ENCODE measurements at places on chromosomes 3 and 15.
A peak's percentile ranks its signal among the peaks of the same experiment; 100 is the strongest.

GRCh38 chr3:41237907-41238306, 38.6 kb downstream of the CTNNB1 start:
- H3K4me1 ChIP-seq = no peaks in the 10 kb centered on the region
- H3K4me3 ChIP-seq = no peak overlapping the region
- no peak for DNase-seq
- H3K27ac ChIP-seq = no peak overlapping the region

DNA sequence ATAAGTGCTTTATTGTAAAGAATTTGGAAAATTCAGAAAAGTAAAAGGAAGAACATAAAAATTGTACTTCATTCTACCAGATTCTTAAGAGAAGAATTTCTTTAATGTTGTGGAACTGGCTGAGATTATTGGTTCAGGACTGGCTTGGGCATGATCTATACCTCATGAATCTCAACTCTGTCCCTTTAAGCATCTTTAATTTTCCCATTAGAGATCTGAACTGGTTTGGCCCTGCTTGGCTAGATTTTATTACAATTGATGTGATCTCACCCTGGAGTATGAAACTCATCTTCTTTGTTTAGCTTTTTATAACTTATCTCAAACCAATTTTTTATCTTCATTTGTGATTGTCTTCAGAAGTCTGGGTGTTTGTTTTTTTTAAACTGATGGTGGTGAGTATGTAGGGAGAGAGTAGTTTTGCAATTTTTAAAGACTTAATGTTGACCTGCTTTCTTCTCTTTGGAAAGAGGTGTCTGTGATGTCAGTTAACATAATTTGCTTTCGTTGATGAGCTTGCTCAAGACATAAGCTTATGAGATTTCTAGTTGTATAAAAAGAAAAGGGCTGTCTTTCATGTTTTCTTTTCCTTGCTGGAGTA, 61.9 kb downstream of the ZNF609 start:
- H3K36me3 ChIP-seq = no peaks in the 10 kb centered on the region
- no peaks in the 10 kb centered on the region for H3K27me3 ChIP-seq
- no peak for DNase-seq
- no peak overlapping the region for H3K27ac ChIP-seq
- H3K4me3 ChIP-seq = no peak overlapping the region

- H3K4me1 ChIP-seq = no peaks in the 10 kb centered on the region
- no peak overlapping the region for H3K27ac ChIP-seq
- peaks cover 5% of the 10 kb centered on the region for H3K27me3 ChIP-seq
- no peaks in the 10 kb centered on the region for H3K36me3 ChIP-seq
These were observed 72.9 kb upstream of the ATP2C1 start for GRCh38 chr3:130820976-130821375.

DNA sequence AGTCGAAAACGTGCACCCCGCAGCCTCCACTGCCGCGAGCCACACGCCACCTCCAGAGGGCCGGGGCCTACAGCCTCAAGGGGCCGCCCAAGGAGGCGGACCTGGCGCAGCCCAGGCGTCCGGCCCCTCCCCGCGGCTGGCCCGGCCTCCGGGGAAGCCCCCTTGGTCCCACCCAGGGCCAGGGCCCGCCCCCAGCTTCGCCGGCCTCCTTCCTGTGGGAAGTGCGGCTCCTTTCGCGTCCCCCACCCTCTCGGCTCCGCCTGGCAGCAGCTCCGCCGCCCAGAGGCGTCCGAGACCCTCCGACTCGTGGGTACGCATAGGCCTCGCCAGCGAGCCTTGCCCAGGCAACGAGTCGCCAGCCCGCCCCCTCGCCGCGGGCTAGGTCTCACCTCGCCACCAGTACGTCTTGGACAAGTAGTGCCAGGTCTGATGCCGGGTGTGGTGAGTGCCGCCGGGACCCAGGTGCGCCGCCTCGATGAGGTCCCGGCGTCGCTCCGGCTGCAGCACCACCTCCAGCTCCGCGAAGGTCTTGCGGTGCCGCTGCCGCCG, 642 bp downstream of the ZBTB11 start:
- H3K4me3 ChIP-seq = peak overlapping the region; percentile 100
- H3K36me3 ChIP-seq = peaks cover 19% of the 10 kb centered on the region
- no peaks in the 10 kb centered on the region for H3K27me3 ChIP-seq
- H3K4me1 ChIP-seq = peaks cover 16% of the 10 kb centered on the region
- peak; percentile 95 for DNase-seq

DNA sequence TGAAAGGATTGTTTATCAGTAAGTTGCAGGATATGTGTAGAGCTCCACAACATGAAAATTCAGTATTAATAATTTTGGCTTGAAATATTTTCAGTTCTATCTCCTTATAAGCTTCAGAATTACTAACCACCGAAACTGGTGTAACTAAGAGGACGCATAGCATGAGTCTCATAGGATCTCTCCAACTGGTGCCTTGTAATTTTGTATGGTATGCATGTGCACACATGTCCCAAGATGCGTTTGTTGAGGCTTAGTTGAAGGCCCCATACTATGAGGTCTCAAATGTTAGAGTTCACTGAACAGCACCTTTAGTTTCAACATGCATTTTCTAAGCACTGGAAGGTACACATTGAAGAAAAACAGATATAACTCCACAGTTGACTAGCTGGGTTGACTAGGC, 195.4 kb downstream of the TP63 start:
- no peak overlapping the region for H3K4me3 ChIP-seq
- no peaks in the 10 kb centered on the region for H3K4me1 ChIP-seq
- no peak overlapping the region for H3K27ac ChIP-seq
- H3K27me3 ChIP-seq = no peaks in the 10 kb centered on the region
- no peaks in the 10 kb centered on the region for H3K36me3 ChIP-seq
- no peak for DNase-seq

Measured in effector memory CD4-positive, alpha-beta T cell (primary cell).